ENCODE measurements at places on chromosomes 3 and 15.

DNA sequence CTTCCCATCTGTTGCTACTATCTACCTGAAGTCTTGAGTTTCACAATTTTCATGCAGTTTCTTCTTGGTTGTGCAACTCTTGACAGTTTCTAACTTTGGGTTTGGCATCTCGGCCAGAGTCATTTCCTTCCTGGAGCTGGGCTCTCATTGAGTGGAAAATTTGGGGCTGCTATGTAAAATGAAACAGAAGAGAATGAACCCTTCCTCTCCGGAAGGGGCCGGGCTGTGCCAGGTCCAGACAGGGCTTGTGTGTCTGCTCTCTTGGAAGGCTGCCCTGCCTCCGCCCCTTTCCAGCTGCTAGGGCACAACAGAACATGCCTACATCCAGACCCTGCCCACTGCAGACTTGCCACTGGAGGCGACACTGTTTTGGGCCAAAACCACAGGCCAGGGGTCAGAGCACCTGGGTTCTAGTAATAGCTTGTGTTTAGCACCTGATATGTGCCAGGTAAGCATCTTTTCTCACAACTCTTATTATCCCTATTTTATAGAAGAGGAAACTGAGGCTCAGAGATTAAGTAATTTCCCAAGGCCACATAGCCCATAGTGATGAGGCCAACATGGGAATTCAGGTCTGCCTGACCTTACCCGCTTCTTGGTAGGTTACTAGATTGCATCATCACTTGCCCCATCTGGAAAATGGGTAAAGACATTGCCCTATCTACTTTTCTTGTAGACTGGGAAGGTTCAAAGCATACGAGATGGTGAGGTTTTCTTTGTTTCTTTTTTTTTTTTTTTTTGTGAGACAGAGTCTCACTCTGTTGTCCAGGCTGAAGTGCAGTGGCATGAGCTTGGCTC lies 25.0 kb downstream of the IRAK2 start:
- DNase-seq = peak; percentile 83

- DNase-seq = no peak
Measured at GRCh38 chr15:60745469-60746061, 266.6 kb upstream of the ICE2 start.

DNA sequence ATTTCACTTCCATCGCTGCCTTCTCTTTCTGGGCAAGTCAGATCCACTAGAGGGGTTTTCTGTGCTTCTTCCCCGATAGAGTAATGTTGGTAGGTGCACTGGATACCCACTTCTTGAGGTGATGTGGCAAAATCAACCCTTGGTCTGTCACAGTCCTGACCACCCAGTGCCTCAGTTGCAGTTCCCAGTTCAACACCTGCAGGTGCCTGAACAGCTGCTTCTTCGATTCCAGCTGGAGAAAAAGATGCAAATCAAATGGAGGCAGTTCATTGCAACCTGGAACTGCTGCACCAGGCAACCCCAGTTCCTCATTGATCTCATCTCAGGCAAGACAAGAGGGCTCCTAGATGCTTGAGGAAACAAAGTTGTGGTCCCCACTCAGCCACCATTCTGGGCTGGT lies 186.6 kb downstream of the UBE2E2 start:
- no peak for DNase-seq

DNA sequence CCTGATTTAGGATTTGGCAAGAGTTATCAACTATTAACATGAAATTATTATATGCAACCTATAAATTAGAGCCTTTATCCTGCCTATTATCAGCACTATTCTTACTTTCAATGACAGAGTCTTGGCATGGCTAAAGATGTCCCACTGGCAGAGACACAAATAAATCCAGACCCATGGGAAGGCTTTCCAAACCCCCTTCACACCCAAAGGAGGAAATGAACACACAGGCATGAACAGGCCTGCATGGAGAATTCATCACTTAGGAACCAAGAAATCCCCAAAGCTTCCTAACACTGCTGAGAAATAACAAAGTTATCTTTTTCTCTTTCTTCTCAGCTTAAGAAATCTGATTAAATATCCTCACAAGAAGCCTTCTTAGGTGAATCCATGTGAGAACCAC lies 213.9 kb downstream of the OCA2 start:
- DNase-seq = no peak

- DNase-seq = no peak
Measured at GRCh38 chr3:15110206-15110605, 11.3 kb upstream of the RBSN start.

GRCh38 chr3:49469037-49469935 lies 781 bp upstream of the DAG1 start:
- DNase-seq = no peak

DNA sequence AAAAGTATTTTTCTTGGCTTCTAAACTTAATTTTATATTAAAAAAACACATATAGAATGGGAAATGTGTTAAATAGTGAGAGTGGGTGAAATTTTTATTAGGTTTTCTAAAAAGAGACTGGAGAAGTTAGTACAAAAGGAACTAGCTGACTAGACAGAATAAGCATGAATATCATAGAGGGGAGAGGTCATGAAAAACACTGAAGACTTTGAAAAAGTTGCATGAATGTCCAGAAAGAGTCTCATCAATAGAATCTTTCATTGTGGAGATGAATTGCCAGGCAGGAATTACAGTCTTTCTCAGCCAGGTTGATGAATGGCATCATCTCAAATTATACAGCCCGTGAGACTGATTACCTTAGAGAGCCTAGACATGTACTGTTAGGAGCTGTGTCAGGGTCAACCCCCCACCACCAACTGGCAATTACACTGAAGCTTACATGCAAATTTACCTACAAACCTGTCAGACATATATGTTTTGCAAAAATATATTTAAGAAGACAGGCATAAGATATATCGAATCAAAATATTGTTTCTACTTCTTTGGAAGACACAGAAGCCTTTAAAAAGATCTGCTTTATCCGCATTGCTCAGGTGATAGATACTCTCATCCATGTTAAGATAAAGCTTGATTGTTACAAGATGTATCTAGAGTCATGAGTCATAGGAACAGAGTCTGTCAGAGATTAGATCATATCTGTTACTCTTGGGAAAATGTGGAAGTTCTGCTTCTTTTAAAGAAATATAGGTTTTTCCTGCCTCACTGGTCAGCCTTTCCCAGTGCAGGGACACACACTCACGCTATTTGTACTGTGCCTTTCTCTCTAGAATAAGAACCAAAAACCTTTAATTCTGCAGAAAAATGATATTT lies 34.8 kb upstream of the PFN2 start:
- no peak for DNase-seq

DNA sequence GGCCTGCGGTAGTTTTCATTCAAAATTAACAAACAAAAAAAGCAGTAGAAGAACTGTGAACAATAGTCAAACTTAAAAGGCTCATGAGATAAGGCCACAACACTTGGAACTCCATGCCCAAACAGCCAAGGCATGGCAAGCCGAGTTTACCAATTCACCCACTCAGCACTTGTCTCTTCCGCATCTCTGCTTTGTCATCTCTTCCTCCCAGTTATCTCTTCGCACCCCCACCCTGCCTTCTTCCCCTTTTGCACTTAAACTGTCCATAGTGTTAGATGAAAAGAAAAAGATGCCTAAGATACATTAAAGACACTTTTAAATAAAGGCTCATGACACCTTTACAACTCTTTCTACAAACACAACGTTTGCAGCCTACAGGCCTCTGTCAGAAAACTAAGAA lies 11.1 kb downstream of the TLE3 start:
- DNase-seq = peak; percentile 86

- DNase-seq = no peak
Measured at GRCh38 chr3:69020424-69020823, 6.9 kb upstream of the EOGT start.

- no peak for DNase-seq
Measured at GRCh38 chr3:65406470-65406869, 632.2 kb downstream of the MAGI1 start.

- peak; percentile 50 for DNase-seq
Measured at GRCh38 chr3:31462050-31462569, 70.6 kb upstream of the STT3B start.

DNA sequence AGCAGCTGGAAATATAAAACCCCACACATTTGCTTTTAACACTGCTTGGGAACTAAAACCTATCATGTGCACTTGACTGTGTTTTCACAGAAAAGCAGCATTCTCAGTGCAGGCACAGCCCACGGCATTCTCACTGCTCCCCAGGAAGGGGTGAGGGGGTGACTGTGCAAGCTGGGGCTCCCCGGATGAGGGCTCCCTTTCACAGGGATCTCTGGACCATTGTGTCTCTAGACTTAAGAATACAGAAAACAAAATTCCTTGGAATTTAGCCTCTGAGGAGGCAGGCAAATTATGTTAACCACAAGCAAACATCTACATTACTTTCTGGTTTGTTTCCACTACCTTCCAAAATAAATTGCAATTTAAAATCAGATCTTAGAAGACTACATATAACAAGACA lies 100.3 kb downstream of the FSIP1 start:
- no peak for DNase-seq

DNA sequence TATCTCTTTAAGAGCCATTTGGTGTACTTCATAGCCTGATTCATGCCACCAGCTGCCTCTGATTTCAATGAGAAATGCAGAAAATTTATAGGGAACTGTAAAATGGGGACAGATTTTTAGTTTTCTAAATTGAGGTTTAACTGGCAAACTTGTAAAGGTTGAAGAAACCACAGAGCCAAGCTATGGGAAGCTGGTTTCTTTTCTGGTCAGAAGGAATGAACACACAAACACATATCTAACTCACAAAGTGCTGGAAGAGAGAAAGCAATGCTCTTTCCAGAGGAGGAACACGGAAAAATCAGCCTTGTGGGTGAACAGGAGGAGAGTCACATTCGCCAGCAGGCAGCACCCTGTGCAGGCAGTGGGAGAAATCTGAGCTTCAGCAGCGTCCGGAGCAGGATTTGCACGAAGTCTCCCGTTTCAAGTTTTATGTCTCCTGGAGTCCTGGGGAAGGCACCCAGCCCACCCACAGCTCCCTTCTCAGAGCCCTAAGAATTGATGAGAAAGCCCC lies 481 bp downstream of the MASP1 start:
- DNase-seq = peak; percentile 28

DNA sequence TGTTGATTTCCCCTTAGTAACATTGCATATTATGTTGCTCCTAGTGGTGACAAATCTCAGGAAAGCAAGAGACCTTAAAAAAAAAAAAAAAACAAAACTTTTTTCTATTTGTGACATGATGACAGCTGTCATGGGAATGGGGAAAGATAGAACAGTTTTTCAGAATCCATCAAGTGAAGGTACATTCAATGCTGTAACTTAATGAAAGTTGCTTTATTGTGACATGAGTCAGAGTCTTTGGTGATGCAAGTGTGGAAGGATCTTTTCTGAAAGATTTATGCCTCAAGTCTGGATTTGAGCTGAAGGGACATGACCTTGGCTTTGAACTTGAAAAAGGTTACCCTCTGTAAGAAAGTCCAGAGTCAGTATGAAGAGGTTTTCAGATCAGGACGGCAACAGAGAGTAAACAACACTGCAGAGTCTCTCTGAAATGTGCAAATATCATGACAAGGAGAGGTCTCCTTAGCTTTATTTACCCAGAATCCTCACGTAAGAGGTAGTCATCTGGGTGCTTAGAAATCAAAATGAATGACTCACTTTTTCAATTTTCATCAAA lies 424.7 kb downstream of the CNTN4 start:
- no peak for DNase-seq

- DNase-seq = no peak
Measured at GRCh38 chr3:169250000-169250399, 413.5 kb downstream of the MECOM start.

- DNase-seq = peak; percentile 68
Measured at GRCh38 chr15:51004103-51004551, 90.6 kb downstream of the TNFAIP8L3 start.

DNA sequence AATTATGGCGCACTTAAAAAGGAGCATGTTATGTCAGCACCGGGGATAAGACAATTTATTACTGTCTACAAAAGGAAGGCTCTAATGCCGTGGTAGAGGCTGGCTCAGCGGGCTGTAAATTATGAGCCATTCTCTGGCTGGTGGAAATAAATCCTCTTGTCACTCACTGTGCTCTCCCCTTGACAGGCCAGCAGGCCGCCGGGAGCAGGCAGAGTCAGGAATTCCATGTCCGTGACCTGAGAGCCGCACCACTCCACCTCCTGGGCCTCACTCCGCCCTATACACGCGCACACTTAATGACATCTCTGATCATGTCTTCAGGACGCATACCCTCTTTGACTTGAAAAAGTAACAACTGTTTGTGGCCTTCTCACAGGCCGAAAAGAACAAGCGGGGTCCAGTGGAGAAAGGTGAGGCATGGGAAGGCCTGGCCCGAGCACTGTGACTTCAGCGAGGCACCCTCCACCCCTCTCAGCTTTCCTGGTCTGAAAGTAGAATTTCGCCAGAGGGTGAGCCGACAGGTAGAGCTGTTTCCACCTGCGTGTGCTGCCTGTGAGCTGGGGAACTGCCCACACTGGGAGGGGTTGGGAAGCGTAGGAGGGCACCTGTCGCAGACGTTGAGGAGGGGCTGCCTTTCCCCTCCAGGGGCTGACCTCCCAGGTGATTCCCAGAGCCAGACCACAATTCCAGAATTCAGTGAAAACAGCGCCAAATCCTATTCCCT lies 13.2 kb upstream of the PCSK6 start:
- no peak for DNase-seq

- no peak for DNase-seq
Measured at GRCh38 chr15:37582852-37583251, 351.6 kb upstream of the TMCO5A start.

- DNase-seq = no peak
Measured at GRCh38 chr3:186255703-186256331, 106.2 kb downstream of the DGKG start.

- DNase-seq = no peak
Measured at GRCh38 chr3:153927107-153927506, 194.1 kb upstream of the ARHGEF26 start.

DNA sequence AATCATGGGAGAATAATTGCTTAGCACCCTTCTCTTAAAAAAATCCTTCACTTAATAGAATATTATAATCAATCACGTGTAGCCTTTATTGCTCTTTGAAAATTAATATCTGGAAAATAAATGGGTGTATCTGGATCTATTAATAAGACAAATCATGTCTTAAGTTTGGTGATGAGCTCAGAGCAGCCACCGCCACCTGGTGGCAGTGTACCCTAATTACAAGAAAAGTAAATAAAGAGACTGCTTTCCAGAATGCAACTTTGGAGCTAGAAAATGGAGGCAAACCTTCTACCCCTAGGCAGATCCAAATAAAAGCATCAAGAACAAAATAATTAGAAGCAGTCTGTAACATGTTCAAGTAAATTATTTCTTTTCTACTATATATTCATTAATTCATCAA lies 43.5 kb downstream of the EPHB1 start:
- DNase-seq = peak; percentile 33

GRCh38 chr15:29790607-29791006 lies 31.7 kb downstream of the TJP1 start:
- no peak for DNase-seq

GRCh38 chr3:37479981-37480380 lies 305.6 kb upstream of the LRRFIP2 start:
- DNase-seq = no peak

Data from suppressor macrophage (primary cell).